SJSA1 (cell line): ENCODE measurements at places on chromosomes 1 and 21. TPM values are rescaled to one million over a fixed set of nuclear protein-coding genes. Genes with fewer than 3 reads are reported as not detected.

Gene TUT4
- total RNA-seq = 25.3 and 28.2 TPM in 2 replicates

DNA sequence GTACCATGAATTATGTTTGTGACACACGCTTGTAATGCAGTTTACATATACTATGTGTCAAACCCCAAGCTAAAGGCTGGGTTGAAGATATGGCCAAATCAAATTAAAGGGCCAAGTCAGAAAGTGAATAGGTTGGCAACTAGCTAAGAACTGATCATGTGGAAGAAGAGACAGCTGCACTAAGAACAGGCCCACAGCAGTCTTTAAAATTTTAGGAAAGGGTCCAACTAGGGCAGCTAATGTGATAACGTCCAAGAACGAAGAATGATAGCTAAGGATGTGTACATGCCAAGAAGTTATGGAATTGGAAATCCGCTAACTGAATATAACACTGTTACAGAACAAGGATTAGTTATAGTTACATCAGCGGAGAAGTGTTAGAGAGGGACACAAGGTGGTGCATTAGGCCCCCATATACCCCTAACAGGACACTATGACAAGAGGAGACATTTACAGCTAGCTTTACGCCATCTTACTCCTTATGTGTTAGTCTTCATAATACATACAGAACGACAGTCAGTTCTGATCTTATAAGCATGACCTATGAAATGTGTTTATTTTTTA is 6.5 kb upstream of the RNF2 start:
- no peak overlapping the region for H3K27ac ChIP-seq
- peaks cover 3% of the 10 kb centered on the region; the same call in 1 of the 2 replicates for H3K27me3 ChIP-seq
- no peak for DNase-seq
- H3K4me1 ChIP-seq = no peaks in the 10 kb centered on the region

- no peak overlapping the region for H3K4me3 ChIP-seq
- peaks cover 28% of the 10 kb centered on the region for H3K4me1 ChIP-seq
- peaks cover 20% of the 10 kb centered on the region for H3K36me3 ChIP-seq
- H3K27me3 ChIP-seq = no peaks in the 10 kb centered on the region
Observed at GRCh38 chr1:16158025-16158424, 2.2 kb upstream of the EPHA2 start.

- no peak overlapping the region for H3K4me3 ChIP-seq
- H3K27ac ChIP-seq = no peak overlapping the region
- no peak for DNase-seq
Observed at GRCh38 chr1:47211796-47212269, 20.2 kb downstream of the TAL1 start.

Gene PTPRU
- 12.1 and 16.8 TPM in 2 replicates for total RNA-seq

Gene TPTE
- not detected in 2 replicates for total RNA-seq

Gene TINAGL1
- total RNA-seq = 14.9 and 25.9 TPM in 2 replicates

Gene FAM76A
- 12.5 and 12.7 TPM in 2 replicates for total RNA-seq

Gene KIRREL1
- total RNA-seq = 83.9 and 123 TPM in 2 replicates

- H3K27me3 ChIP-seq = no peaks in the 10 kb centered on the region
- no peak for DNase-seq
- H3K4me3 ChIP-seq = no peak overlapping the region
Observed at GRCh38 chr1:54167422-54168139, 14.8 kb upstream of the CDCP2 start.
